ENCODE measurements at places on chromosomes 11 and 22. TPM values are rescaled to one million over a fixed set of nuclear protein-coding genes. Genes with fewer than 3 reads are reported as not detected.
A peak's percentile ranks its signal among the peaks of the same experiment; 100 is the strongest.

GRCh38 chr22:45225732-45226502 is 14.8 kb downstream of the KIAA0930 start:
- DNase-seq = peak; percentile 72

DNA sequence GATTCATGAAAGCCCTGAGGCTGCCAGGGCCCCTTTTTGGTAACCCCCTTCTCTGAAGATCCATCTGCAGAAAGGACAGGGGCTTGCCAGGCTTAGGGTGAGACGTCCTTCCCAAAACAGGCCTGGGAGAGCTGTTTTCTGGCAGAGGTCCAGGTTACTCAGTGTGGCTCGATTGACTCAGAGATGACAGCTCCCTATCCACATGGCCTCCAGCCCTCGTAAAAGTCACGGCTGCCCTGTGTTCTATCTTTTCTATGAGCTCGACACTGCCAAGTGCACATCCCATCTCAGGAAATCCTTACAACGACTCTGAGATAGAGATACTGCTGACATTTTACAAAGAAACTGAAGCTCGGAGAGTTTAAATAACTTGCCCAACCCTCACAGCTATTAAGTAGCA is 20.4 kb downstream of the ADAMTS8 start:
- peak; percentile 66 for DNase-seq

- DNase-seq = no peak
Observed at GRCh38 chr11:14506532-14506931, 6.9 kb upstream of the COPB1 start.

DNA sequence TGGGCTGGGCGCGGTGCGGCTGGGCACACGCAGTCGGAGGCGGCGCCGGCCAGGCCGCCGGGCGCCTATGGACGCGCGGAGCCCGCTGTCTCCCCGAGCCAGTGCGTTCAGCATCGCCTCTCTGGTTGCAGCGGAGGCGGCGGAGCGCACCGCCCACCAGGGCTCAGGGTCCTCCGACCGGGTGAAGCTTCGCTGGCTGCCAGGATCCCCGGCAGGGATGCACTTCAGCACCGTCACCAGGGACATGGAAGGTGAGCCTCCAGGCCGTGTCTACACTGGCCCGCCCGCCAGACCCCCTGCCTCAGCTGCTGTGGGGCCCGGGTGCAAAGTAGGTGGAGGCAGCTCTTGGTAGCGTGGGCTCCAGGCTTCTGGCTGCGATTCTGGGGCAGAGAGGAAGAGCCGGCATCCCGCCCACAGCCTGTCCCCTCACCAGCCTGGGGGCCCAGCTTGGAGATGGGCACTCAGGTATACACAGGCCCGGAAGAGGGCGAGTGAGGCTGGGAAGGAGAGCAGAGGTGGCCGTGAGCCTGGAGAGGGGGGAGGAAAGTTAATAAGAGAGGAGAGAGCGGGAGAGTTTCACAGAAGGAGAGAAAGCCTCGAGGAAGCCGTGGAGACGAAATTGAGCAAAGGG is 1.0 kb upstream of the TBX1 start:
- DNase-seq = no peak

The SNX32 gene
- total RNA-seq = 2.6 TPM
